Tibial nerve (tissue), 4 donors: ENCODE measurements at places on chromosomes 3 and 15. TPM values are rescaled to one million over a fixed set of nuclear protein-coding genes. Genes with fewer than 3 reads are reported as not detected.
A peak's percentile ranks its signal among the peaks of the same experiment; 100 is the strongest.

SYNM gene
- 26.4 TPM for total RNA-seq

CLRN1 gene
- total RNA-seq = not detected

- H3K27me3 ChIP-seq = no peaks in the 10 kb centered on the region
- H3K4me1 ChIP-seq = peaks cover 24% of the 10 kb centered on the region
- DNase-seq = no peak
- H3K36me3 ChIP-seq = no peaks in the 10 kb centered on the region
- H3K27ac ChIP-seq = peak within 1 kb of the TSS; percentile 73
Measured at GRCh38 chr3:113211330-113212149, at the start of gene BOC. Gene BOC, plus strand, starts transcription at chr3:113211557. Its CDS starts 38,246 bp downstream, at chr3:113249803.

DUOXA2 gene
- not detected for total RNA-seq

- no peak overlapping the region for H3K27ac ChIP-seq
- H3K4me1 ChIP-seq = no peaks in the 10 kb centered on the region
- DNase-seq = no peak
- no peak overlapping the region for H3K4me3 ChIP-seq
- no peaks in the 10 kb centered on the region for H3K27me3 ChIP-seq
Measured at GRCh38 chr15:83413054-83413719, 34.0 kb upstream of the SH3GL3 start.

- H3K27ac ChIP-seq = no peak overlapping the region
- no peaks in the 10 kb centered on the region for H3K27me3 ChIP-seq
- H3K36me3 ChIP-seq = peaks cover 87% of the 10 kb centered on the region
- no peak overlapping the region for H3K4me3 ChIP-seq
- H3K4me1 ChIP-seq = no peaks in the 10 kb centered on the region
- DNase-seq = no peak
Measured at GRCh38 chr3:98513091-98513511, 9.6 kb downstream of the CLDND1 start.

- no peak overlapping the region for H3K4me3 ChIP-seq
- H3K36me3 ChIP-seq = no peaks in the 10 kb centered on the region
- H3K27ac ChIP-seq = no peak overlapping the region
- DNase-seq = no peak
Measured at GRCh38 chr3:127385540-127385870, 97.7 kb upstream of the PRR20G start.

KCNMB2 gene
- not detected for total RNA-seq

THSD4 gene
- total RNA-seq = 20.6 TPM

GRCh38 chr15:55179141-55179540 lies 17.6 kb downstream of the RSL24D1 start:
- DNase-seq = no peak
- no peak overlapping the region for H3K4me3 ChIP-seq
- H3K36me3 ChIP-seq = peaks cover 62% of the 10 kb centered on the region
- no peaks in the 10 kb centered on the region for H3K27me3 ChIP-seq

GRCh38 chr3:9247941-9248521 lies 1.4 kb downstream of the SRGAP3 start:
- peak overlapping the region; percentile 53 for H3K4me3 ChIP-seq
- H3K27ac ChIP-seq = no peak overlapping the region
- H3K36me3 ChIP-seq = no peaks in the 10 kb centered on the region
- DNase-seq = no peak

ADAMTS17 gene
- 3.3 TPM for total RNA-seq

ERICH6 gene
- total RNA-seq = not detected

GRCh38 chr15:60043744-60044435 lies 39.8 kb downstream of the FOXB1 start:
- H3K4me1 ChIP-seq = no peaks in the 10 kb centered on the region
- no peaks in the 10 kb centered on the region for H3K36me3 ChIP-seq
- no peak overlapping the region for H3K27ac ChIP-seq

DNA sequence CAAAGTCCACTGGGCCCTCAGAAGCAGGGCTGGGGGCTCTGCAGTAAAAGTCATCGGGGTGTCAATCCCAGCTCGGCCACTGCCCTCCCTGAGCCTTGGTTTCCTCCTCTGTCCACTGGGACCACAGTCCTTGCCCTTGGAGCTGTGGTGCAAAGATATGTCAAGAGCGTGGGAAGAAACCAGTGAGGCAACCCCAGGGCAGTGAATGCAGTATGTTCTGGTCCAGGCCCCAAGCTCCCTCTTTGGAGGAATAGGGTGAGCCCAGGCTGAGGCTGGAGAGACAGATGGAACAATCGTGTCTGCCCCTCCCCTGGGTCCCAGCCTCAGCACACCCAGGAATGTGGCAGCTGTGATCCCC lies 779 bp downstream of the GRIP2 start:
- H3K27ac ChIP-seq = no peak overlapping the region
- no peak for DNase-seq
- no peaks in the 10 kb centered on the region for H3K27me3 ChIP-seq
- H3K4me1 ChIP-seq = no peaks in the 10 kb centered on the region
- H3K4me3 ChIP-seq = no peak overlapping the region

- H3K4me1 ChIP-seq = no peaks in the 10 kb centered on the region
- no peak for DNase-seq
- no peaks in the 10 kb centered on the region for H3K36me3 ChIP-seq
- no peaks in the 10 kb centered on the region for H3K27me3 ChIP-seq
Measured at GRCh38 chr3:157354722-157355121, 81.9 kb upstream of the PTX3 start.

RARB gene
- 16.6 TPM for total RNA-seq
